Right lobe of liver (tissue), 6 donors: ENCODE measurements at places on chromosomes 11 and 22.
A peak's percentile ranks its signal among the peaks of the same experiment; 100 is the strongest.

DNA sequence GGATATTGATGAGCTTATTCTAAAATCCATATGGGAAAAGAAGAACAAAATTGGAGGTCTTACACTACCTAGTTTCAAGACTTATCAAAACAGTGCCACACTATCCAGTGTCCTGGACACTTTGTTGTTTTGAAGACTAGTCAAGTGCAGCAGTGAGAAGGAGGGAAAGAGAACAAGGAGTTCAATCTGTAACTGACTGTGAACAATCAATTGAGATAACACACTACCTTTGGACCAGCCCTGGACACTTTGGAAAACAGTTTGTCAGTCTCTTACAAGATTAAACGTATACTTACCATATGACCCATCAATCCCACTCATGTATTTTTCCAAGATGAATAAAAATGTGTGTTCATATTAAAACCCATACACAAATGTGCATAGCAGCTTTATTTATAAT lies 10.0 kb upstream of the CSTF3 start:
- DNase-seq = no peak

DNA sequence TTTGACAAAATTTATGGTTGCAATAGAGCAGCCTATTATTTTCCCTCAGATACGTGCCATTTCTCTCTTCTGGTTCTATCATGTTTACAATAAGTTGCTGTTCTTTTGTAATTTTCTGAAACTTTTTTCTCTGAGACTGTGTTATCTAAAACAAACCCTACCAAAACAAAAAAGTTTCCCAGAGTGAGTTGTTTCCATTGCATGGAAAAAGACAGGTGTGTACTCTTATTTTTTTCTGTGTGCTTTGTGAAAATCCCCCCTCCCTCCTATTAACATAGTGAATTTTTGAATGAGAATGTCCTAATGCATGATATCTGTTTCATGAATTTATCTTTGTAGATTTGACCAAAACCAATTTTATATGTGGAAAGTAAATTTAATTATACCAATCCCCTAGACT lies 137.6 kb downstream of the DDX10 start:
- no peak for DNase-seq

DNA sequence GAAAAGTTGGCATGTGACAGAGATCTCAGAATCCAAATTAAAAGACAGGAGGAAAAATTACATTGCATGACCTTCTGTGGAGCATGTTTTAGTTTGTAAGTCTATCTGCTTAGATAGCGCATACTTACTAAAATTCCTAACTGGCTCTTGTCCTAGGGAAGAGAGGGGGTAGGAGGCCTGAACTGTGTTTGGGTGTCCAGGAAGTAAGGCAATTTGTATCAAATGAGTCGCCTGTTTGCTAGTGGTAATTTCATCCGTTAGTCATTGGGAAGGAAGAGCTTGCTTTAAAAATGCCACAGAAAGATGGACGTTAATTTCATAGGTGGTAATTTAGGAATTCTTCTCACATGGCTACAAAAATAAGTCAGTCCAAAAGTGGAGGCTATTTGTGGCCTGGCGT lies 18.5 kb downstream of the GRK3 start:
- no peak for DNase-seq

DNA sequence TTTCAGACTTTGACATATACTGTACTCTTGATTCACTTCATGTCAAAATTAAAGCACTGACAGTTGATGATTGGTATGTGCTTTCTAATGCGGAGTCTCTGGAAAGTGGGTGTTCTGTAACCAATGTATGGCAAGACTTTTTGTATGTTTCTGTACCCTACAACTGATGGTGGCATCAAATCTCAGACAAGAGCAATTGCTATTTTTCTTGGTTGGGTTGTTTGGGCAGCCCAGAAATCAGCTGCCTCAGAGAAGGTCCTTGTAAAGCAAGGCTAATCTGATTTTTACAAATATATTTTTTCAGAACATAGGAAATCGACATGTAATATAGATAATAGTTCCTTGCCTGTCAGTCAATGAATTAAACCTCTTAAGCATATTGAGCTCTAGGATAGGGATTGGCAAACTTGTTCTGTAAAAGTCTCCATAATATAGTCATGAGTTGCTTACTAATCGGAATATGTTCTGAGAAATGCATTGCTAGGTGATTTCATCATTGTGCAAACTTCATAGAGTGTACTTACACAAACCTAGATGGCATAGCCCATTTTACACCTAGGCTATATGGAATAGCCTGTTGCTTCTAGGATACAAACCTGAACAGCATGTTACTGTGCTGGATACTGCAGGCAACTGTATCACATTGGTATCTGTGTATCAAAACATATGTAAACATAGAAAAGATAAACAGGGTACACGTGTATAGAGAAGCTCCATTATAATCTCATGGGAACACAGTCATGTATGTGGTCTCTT lies 10.2 kb upstream of the OOSP4A start:
- DNase-seq = no peak

DNA sequence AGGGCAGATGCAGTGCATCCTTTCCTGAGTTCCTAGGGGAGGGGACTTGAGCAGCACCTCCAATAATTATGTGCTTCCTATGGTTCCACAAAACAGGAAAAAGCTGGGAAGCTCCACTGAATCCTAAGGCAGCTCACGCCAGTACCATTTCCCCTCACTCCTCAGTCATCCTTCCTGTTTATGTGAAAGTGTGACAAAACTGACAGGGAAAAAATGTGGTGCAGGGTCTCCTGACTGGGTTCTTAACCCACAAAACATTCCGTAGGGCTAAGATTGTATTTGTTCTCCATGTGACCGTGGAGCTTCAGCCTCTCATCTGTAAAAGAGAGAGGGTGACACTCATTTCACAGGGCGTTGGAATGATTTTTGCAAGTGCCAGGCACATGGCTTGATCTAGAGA lies 12.2 kb upstream of the LYVE1 start:
- no peak for DNase-seq

DNA sequence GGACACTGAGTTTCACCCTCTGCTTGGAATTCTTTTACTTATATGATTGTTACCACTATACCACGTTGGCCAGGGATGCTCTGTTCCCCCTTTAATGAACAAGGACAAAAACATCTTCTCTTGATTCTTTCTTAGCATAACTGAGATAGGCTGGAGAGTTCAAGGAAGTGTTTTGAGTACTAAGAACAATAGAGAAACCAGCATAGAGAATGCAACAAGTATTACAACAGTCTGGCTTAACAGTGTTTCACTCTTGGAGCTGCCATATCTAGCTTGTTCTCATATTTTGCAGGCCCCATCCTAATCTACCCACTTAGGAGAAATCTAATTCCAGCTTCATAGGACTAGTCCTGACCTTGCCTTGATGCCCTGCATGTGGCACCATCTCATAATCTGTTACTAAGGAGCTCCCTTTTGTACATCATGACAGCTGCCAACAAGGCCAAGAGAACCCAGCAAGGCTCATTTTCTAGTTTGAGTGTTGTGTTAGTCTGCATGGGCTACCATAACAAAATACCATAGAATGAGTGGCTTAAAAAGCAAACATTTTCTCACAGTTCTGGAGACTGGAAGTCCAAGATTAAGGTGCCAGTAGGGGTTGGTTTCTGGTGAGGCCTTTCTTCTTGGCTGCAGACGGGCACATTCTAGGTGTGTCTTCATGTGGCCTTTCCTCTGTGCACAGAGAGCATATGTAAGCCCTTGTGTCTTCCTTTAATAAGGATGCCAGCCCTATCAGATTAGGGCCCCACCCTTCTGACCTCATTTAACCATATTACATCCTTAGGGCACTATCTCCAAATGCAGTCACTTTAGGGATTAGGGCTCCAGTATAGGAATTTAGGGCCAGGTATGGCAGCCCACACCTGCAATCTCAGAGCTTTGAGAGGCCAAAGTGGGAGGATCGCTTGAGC lies 37.8 kb downstream of the PACS1 start:
- DNase-seq = no peak

DNA sequence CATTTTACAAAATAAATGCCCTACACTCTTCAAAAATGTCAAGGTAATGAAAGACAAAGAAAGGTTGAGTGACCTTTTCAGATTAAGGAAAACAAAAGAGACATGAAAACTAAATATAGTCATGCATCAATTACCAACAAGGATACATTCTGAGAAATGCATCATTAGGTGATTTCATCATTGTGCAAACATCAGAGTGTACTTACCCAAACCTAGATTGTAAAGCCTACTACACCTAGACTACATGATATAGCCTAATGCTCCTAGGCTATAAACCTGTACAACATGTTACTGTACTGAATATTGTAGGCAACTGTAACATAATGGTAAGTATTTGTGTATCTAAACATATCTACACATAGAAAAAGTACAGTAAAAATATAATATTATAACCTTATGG lies 26.7 kb downstream of the INTS4 start:
- DNase-seq = no peak

- no peak for DNase-seq
Observed at GRCh38 chr11:77560605-77561004, 29.1 kb upstream of the AQP11 start.

DNA sequence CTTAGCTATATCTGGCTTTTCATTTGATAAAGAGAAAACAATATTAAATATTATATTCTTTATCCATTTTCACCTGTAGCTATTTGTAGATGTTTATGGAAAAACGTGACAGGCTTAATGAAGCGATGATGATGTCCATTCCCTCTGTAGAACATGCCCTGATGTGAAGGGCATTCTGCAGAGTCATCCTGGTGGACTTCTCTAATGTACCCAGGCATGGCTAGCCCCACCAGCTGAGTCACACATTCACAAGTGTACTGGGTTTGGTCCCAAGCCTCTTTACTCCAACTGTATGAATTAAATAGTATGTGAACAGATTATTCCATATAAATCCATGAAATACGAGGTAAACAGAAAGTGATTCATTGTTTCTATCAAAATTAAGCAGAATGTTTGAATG lies 139.3 kb downstream of the CADM1 start:
- DNase-seq = no peak

DNA sequence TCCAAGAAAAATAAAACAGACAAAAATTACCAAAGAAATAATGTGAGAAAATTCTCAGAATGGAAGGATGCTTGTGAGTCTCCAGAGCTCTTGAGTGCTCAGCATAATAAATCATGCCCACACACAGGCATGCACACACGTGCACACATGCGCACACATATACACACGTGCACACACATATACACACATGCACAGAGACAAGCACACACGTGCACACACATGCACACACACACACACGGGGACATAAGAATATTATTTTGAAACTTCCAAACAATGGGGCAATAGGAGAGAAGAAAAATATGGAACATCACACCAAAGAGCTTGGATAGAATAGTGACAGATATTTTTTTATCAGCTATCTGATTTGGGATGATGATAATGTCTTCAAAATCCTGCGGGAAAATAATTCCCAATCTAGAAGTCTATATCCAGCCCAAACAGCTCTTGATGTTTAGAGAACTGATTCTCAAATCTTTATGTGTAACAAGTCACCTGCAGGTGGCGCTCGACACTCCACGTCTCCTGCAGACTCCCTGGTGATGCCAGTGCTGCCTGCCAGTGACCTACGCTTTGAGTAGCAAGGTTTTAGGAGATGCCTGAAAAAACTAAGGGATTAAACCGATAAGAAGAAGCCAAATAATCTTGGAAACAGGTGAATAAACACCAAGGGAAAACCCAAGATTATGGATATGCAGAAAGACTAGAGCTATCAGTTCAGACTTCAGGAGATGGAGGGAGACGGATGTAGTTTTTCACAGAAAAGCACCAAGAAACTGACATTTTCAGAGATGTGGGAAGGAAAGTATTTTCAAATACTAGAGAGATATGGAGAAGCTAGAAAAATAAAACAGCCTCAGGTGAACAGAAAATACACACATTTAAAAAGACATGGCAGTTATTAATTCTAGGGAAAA lies 743.6 kb downstream of the ETS1 start:
- DNase-seq = peak; percentile 79

DNA sequence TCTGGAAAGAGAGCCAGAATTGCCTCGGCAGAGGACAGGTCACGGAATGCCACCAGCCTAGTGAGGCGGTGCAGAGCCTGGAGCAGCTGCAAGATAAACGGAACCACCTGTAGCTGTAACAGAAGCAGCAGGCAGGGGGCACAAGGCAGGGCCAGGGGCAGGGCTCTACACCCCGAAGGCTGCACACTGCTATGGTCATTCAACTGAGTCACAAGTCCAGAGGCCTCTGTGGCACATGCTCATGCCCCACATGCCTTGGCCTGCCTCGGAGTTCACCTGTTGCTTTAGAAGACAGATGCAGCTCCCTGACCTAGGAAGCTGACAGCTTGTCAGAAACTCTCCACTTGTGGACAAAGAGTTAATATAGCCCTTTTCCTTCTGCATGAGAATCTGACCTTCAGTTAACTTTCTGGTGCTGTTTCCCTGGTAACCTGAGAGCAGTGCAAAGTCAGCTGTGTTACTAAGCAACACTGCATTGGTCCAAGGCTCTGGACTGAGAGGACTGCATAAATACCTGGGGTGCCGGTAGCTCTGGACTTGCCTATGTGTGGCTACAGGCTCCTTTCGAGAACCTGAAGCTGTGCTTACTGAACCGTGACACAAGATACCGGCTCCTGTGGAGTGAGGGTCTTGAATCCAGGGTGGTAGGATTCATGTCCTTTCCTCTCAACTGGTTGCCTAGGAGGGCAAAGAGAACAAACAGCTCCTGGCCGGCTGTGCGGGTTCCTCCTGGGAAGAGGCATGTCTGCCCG lies 10.5 kb downstream of the COMMD9 start:
- DNase-seq = no peak

- no peak for DNase-seq
Observed at GRCh38 chr11:32081129-32081641, 9.7 kb upstream of the RCN1 start.

- DNase-seq = peak; percentile 41
Observed at GRCh38 chr11:45847911-45848316, 639 bp downstream of the CRY2 start.

- no peak for DNase-seq
Observed at GRCh38 chr22:37472418-37473006, 13.7 kb downstream of the MFNG start.

DNA sequence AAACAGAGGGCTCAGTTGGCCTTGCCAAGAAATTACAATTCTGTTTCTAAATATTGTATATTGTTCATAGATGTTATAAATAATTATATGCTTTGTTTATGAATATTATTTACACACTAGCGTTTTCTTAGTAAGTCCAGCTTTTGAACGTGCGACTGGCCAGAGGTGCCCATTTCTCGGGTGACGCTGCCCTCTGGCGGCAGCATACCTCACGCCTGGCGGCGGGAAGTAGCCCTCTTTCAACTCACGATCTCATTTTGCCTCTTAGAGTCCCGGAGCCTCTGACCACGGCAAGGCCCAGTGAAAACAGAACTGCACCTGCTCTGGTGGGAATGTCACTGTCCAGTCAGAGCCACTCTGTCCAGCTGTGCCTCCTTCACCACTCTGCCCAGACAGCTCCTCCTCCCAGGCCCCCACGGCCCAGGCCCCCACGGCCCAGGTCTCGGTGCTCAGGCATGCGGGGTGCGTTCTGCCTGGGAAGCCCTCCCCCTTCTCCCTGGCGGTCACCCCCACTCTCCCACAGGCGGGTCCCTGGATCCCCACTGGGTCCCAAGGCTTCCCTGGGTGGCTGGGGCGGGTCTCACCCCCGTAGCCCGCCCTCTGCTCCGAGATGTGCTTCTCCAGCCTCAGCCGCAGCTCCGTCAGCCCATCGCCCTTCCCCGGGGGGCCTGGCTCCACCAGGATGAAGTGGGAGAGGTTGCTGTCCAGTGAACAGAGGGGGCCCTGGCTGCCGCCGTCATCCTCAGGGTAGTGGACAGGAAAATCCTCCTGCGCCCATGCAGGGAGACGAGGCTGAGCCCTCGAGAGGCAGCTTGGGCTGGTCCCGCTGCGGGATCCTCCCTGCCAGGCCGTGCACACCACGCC lies 19.3 kb downstream of the TSSC4 start:
- DNase-seq = peak; percentile 72
